Upper lobe of left lung (tissue), 6 donors: ENCODE measurements at places on chromosomes 13 and 19.

DNA sequence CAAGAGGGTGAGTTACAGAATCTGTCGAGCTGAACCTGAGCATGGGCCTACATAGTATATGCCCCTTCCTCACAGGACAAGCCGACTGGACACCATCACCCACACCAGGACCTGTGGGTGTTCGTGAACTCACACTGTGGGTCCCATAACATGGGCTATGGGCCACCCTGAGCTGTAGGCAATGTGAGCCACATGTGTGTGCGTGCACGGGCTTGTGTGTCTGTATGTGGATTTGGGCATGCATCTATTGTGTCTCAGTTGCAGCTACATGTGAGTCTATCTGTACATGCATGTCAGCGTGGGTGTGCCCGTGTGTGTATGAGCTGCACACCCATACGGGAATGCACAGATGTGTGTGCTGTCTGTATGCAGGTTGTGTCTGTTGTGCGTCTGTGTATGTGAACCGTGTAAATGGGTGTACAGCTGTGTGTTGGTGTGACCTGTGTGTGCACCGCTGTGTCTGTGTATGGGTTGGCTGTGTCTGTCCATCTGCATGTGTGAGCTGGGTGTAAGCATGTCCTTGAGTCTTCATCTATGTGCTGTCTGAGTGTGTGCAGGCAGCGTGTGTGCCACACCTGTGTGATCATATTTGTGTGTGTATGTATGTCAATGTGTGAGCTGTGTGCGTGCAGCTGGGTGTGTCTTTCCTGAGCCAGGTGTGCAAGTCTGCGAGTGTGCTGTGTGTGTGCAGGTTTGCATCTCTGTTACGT, 1.7 kb downstream of the NOTCH3 start:
- no peaks in the 10 kb centered on the region for H3K36me3 ChIP-seq
- H3K4me1 ChIP-seq = peaks cover 44% of the 10 kb centered on the region
- H3K27ac ChIP-seq = peak overlapping the region; percentile 67
- H3K4me3 ChIP-seq = peak overlapping the region; percentile 56

GRCh38 chr19:41324231-41324702, 14.3 kb downstream of the CCDC97 start:
- H3K36me3 ChIP-seq = peaks cover 27% of the 10 kb centered on the region
- H3K27me3 ChIP-seq = no peaks in the 10 kb centered on the region
- peak overlapping the region; percentile 84 for H3K27ac ChIP-seq
- H3K4me1 ChIP-seq = peaks cover 80% of the 10 kb centered on the region
- H3K4me3 ChIP-seq = no peak overlapping the region

DNA sequence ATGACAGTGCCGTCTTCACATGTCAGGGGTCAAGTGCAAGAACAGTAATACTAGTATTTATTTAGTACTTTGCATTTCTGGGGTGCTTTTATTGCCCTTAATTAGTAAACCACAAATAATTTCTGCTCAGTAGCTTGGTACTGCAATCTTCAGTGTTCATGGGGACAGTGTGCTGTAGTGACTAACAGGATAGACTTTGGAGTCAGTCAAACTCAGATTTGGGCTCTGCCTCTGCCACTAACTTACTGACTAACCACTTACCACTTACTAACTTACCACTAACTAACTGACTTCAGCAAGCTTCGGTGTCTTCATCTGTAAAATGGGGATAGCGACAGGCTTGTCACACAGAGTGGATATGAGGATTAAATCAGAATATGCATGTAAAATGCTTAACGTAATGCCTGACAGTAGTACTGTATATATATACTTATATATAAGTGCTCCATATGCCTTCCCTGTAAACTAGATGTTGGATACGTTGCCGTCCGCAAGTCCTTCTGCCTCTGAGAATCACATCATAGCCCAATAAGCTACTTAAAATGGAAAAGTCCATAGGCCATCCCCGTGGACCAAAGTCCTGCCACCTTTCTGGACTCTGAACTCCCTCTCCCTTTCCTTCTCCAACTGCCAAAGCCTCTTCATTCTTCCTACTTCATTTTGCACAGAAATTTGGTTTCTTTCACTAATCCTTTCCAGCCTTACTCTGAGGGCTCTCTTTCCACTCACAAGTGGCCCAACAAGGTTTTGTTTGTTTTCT, 158.1 kb downstream of the ZIC5 start:
- no peak overlapping the region for H3K4me3 ChIP-seq
- no peaks in the 10 kb centered on the region for H3K27me3 ChIP-seq
- DNase-seq = no peak
- no peaks in the 10 kb centered on the region for H3K36me3 ChIP-seq
- H3K27ac ChIP-seq = no peak overlapping the region
- no peaks in the 10 kb centered on the region for H3K4me1 ChIP-seq

- no peaks in the 10 kb centered on the region for H3K27me3 ChIP-seq
- no peak overlapping the region for H3K4me3 ChIP-seq
- H3K4me1 ChIP-seq = peaks cover 39% of the 10 kb centered on the region
- peaks cover 3% of the 10 kb centered on the region for H3K36me3 ChIP-seq
- DNase-seq = no peak
These were observed 18.5 kb upstream of the C19orf33 start for GRCh38 chr19:38285567-38285966.

DNA sequence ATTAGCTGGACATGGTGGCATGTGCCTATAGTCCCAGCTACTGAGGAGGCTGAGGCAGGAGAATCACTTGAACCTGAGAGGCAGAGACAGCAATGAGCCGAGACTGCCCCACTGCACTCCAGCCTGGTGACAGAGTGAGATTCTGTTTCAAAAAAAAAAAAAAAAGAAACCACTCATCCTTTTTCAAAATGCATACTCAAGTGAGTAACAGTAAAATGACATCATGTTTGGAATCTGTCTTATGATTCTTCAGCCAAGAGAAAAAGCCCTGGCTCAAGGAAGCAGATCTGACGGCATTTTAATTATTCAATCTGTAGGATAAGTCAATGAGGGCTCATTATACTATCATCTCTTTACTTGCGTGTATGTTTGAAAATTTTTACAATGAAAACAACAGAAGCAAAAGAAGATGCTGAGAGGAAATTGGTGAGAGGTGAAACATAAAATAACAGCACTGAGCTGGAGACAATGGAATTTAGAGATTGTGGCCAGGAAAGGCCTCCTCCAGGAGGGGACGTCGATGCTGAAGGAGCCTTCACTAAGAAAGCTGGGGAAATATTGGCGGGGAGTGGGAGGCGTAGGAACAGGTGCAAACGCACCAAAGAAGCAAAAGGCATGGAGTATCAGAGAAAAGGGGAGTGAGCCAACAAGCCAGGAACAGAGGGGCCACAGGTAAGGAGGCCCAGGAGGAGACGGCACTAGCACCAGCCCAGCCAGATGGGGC, 12.9 kb upstream of the CCNE1 start:
- no peaks in the 10 kb centered on the region for H3K36me3 ChIP-seq
- no peak overlapping the region for H3K4me3 ChIP-seq
- no peaks in the 10 kb centered on the region for H3K4me1 ChIP-seq
- no peaks in the 10 kb centered on the region for H3K27me3 ChIP-seq
- DNase-seq = no peak

- H3K4me1 ChIP-seq = peaks cover 17% of the 10 kb centered on the region
- peaks cover 4% of the 10 kb centered on the region for H3K36me3 ChIP-seq
- peak within 1 kb of the TSS; percentile 94 for H3K4me3 ChIP-seq
- DNase-seq = peak; percentile 37
- H3K27ac ChIP-seq = peak within 1 kb of the TSS; percentile 92
These were observed at the start of gene MAP4K1 for GRCh38 chr19:38617764-38618589. TSS of gene MAP4K1 (minus strand) at chr19:38617953. CDS start at chr19:38617895, 58 bp downstream.

GRCh38 chr19:51103926-51104341, 4.3 kb downstream of the CTU1 start:
- H3K36me3 ChIP-seq = peaks cover 56% of the 10 kb centered on the region
- peak; percentile 83 for DNase-seq
- H3K27ac ChIP-seq = no peak overlapping the region
- no peak overlapping the region for H3K4me3 ChIP-seq

GRCh38 chr13:91557328-91558090, 159.1 kb downstream of the GPC5 start:
- H3K4me1 ChIP-seq = no peaks in the 10 kb centered on the region
- no peak overlapping the region for H3K4me3 ChIP-seq
- no peaks in the 10 kb centered on the region for H3K27me3 ChIP-seq
- H3K36me3 ChIP-seq = no peaks in the 10 kb centered on the region
- no peak overlapping the region for H3K27ac ChIP-seq

DNA sequence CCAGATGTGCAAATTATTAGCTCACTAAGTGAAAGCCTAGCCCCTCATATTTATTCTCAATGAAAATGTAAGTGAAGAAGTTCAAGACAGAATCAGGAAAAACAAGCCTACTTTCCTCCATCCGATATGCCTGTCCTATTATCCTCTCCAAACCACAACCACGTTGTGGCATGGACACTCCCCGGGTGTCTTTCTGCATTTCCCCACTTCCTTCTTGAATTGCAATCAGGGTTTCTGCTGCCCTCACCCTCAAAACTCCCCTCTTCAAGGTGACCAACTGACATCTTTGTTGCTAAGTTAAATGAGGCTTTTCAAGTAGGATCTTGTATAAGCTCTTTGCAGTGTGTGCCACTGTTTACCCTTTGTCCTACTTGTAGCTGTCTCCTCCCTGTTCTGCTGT, 11.8 kb downstream of the SLC25A30 start:
- no peaks in the 10 kb centered on the region for H3K4me1 ChIP-seq
- H3K36me3 ChIP-seq = peaks cover 81% of the 10 kb centered on the region
- no peaks in the 10 kb centered on the region for H3K27me3 ChIP-seq
- H3K4me3 ChIP-seq = no peak overlapping the region
- H3K27ac ChIP-seq = no peak overlapping the region

GRCh38 chr13:91134803-91135184, 212.7 kb upstream of the MIR17HG start:
- H3K36me3 ChIP-seq = no peaks in the 10 kb centered on the region
- no peak overlapping the region for H3K4me3 ChIP-seq
- DNase-seq = no peak
- H3K4me1 ChIP-seq = no peaks in the 10 kb centered on the region
- no peak overlapping the region for H3K27ac ChIP-seq
- H3K27me3 ChIP-seq = no peaks in the 10 kb centered on the region

- H3K4me3 ChIP-seq = peak overlapping the region; percentile 91
- H3K27ac ChIP-seq = peak overlapping the region; percentile 94
- DNase-seq = no peak
- peaks cover 39% of the 10 kb centered on the region for H3K4me1 ChIP-seq
- H3K36me3 ChIP-seq = no peaks in the 10 kb centered on the region
- H3K27me3 ChIP-seq = no peaks in the 10 kb centered on the region
These were observed 1.4 kb downstream of the MYCBP2 start for GRCh38 chr13:77325371-77325980.
